ENCODE measurements at places on chromosomes 11 and 22. TPM values are rescaled to one million over a fixed set of nuclear protein-coding genes. Genes with fewer than 3 reads are reported as not detected.

DNA sequence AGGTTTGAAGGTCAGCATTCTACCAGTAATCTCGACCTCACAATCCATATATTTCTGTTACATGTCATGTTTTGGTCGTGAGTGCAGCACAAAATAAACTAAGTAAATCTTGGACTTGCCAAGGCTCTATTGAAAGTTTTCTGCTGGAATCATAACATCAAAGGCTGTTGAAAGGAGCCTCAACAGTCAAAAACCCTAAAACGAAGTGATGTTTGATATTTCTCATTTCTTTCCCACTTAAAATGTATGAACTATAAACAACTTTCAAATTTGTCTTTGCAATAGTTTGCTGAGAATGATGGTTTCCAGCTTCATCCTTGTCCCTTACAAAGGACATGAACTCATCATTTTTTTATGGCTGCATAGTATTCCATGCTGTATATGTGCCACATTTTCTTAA, 1118.5 kb downstream of the LRRC4C start:
- no peaks in the 10 kb centered on the region for H3K4me1 ChIP-seq
- no peaks in the 10 kb centered on the region for H3K36me3 ChIP-seq
- DNase-seq = no peak

GRCh38 chr11:117179048-117179999, 781 bp downstream of the SIDT2 start:
- H3K27me3 ChIP-seq = no peaks in the 10 kb centered on the region
- H3K4me1 ChIP-seq = peaks cover 32% of the 10 kb centered on the region
- DNase-seq = peak; percentile 56
- peaks cover 4% of the 10 kb centered on the region for H3K36me3 ChIP-seq
- peak overlapping the region; percentile 90 for H3K4me3 ChIP-seq
- H3K27ac ChIP-seq = peak overlapping the region; percentile 94

The CALCA gene
- not detected for total RNA-seq

The TEX54 gene
- not detected for total RNA-seq

GRCh38 chr22:26592421-26592891, 2.5 kb upstream of the TPST2 start:
- H3K4me1 ChIP-seq = no peaks in the 10 kb centered on the region
- DNase-seq = no peak
- H3K36me3 ChIP-seq = no peaks in the 10 kb centered on the region

The JAM3 gene
- total RNA-seq = 5.6 TPM

The TMEM151A gene
- total RNA-seq = 0.76 TPM

- H3K36me3 ChIP-seq = no peaks in the 10 kb centered on the region
- H3K4me1 ChIP-seq = no peaks in the 10 kb centered on the region
- no peak for DNase-seq
- no peaks in the 10 kb centered on the region for H3K27me3 ChIP-seq
- H3K4me3 ChIP-seq = no peak overlapping the region
Observed at GRCh38 chr11:118045191-118045590, 31.7 kb upstream of the TMPRSS4 start.

DNA sequence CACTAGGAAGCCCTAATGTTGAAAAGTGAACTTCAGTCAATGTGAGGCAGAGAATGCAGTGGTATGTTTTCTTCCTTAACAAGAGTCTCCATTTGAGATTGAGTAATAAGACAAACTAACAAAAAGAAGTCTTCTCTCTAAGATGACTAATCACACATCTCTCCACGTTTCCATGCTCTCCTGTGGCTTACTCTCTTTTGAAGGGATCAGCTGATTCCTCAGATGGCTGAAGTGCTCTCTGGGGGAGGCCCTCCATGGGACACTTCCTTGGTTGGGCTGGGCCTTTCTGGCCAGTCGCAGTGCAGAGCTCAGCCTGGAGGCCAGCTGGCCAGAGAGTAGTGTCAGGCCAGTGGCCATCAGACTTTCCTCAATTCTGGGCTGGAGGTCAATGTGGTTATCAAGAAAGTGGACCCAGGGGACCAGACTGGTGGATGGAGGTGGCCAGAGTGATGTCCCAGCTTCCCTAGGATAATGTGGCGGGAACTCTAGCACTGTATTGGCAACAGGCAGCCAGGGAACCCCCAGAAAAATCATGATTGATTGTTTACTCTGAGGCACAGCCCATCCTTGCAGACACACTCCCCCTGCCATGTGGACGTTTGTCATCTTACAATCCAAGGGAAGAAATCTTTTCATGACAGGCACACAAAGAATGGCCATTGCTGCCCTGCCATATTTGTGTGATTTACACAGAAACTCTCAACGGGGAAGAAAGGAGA, 14.5 kb downstream of the CSRP3 start:
- H3K4me3 ChIP-seq = no peak overlapping the region
- no peaks in the 10 kb centered on the region for H3K27me3 ChIP-seq
- DNase-seq = no peak
- no peaks in the 10 kb centered on the region for H3K36me3 ChIP-seq
- H3K4me1 ChIP-seq = no peaks in the 10 kb centered on the region

GRCh38 chr11:76361374-76361773, 19.6 kb downstream of the THAP12 start:
- DNase-seq = no peak
- no peaks in the 10 kb centered on the region for H3K36me3 ChIP-seq
- no peaks in the 10 kb centered on the region for H3K27me3 ChIP-seq
- H3K27ac ChIP-seq = no peak overlapping the region
- no peak overlapping the region for H3K4me3 ChIP-seq
- peaks cover 20% of the 10 kb centered on the region for H3K4me1 ChIP-seq

DNA sequence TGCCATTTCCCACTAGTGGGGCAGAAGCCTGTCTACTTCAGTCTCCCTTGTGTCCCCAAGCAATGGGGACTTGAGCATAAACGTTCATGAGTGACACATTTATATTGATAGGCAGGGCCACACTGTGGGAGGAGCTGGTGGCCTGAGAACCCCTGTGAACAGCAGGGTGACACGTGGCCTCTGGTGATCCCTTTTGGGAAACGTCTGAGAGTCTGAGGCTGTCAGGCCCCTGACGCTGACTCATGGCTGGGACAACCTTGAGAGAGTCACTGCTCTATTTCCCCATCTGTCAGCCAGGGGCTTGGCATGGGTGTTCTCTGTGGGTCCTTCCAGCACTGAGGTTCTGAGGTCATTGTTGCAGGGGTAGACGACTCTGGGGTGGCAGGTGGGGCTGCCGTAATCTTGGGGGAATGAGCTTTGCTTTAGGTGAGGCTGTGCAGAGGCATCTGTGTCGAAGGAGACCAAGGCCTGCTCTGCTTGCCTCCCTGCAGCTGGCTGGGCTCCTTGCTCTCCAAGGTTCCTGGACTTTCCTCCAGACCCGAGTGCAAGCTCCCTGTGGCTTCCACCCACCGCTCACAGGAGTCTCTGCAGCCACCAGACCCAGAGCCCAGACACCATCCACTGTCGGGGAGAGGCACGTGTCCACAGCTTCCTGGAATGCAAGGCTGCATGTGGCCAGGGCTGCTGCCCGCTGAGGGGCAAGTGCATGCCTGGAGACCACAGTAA, 54.7 kb downstream of the SMIM38 start:
- H3K4me1 ChIP-seq = no peaks in the 10 kb centered on the region
- H3K27me3 ChIP-seq = no peaks in the 10 kb centered on the region
- no peaks in the 10 kb centered on the region for H3K36me3 ChIP-seq
- H3K4me3 ChIP-seq = no peak overlapping the region
- peak; percentile 37 for DNase-seq
- H3K27ac ChIP-seq = no peak overlapping the region

- DNase-seq = no peak
- H3K36me3 ChIP-seq = no peaks in the 10 kb centered on the region
- H3K4me3 ChIP-seq = no peak overlapping the region
- H3K27ac ChIP-seq = no peak overlapping the region
- H3K27me3 ChIP-seq = no peaks in the 10 kb centered on the region
Observed at GRCh38 chr11:45052361-45052760, 94.1 kb upstream of the PRDM11 start.

The GPR83 gene
- total RNA-seq = not detected

DNA sequence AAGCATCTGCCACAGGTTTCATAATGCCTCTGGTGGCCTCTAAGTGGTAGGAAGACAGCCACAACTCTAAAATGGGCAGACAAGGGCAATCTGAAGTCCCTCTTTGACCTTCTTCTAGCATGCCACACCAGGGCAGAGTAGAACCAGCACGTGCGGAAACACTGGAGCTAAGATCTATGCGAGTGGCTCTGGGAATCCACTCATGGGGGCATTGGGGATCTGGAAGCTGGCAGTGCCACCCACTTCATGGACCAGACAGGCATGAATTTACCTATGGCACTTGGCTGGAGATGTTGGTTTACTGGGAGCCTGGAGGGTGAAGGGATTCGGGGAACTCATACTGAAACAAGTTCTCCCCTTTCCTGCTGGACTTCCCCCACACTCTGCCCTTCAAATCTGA, 337.4 kb downstream of the MIAT start:
- H3K27me3 ChIP-seq = no peaks in the 10 kb centered on the region
- no peak overlapping the region for H3K27ac ChIP-seq
- no peak overlapping the region for H3K4me3 ChIP-seq
- peaks cover 7% of the 10 kb centered on the region for H3K4me1 ChIP-seq
- no peak for DNase-seq

DNA sequence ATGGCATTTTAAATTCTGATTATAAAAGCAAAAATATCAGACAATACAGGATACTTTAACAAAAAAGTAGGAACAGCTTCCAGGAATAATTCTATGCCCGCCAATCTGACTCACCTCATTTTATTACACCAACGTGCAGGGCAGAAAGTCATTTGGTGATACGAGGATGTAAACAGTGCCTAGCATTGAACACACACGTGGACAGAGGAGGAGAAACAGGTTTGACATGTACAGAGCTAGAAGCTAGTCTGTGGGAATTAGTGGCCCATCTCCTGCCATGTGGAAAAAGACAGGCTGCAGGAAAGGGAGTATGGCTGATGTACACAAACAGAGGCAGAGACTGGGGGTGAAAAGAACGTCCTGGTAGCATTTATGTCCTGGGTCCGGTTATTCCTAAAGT, 9.0 kb upstream of the SPINDOC start:
- no peaks in the 10 kb centered on the region for H3K27me3 ChIP-seq
- no peak for DNase-seq
- no peaks in the 10 kb centered on the region for H3K4me1 ChIP-seq
- no peaks in the 10 kb centered on the region for H3K36me3 ChIP-seq

DNA sequence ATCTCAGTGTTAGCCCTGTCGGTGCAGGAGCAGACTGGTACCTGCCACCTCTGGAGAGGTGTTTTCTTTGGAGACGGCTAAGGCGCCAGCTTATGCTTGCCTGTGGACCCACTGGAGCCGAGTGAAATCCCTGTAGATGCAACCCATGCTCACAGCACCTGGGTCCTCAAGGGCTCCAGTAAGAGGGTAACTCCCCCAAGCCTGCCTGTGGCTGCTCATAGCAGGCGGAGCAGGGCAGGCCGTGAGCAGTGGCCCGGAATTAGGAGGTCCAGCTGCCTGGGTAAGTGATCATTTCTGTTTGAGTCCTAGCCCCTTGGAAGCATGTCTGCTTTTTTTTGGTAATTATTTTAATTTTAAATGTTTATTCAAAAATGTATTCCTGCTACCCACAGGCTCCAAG, 43.8 kb downstream of the NAT10 start:
- H3K36me3 ChIP-seq = peaks cover 23% of the 10 kb centered on the region
- DNase-seq = no peak
- no peak overlapping the region for H3K27ac ChIP-seq
- H3K27me3 ChIP-seq = no peaks in the 10 kb centered on the region

DNA sequence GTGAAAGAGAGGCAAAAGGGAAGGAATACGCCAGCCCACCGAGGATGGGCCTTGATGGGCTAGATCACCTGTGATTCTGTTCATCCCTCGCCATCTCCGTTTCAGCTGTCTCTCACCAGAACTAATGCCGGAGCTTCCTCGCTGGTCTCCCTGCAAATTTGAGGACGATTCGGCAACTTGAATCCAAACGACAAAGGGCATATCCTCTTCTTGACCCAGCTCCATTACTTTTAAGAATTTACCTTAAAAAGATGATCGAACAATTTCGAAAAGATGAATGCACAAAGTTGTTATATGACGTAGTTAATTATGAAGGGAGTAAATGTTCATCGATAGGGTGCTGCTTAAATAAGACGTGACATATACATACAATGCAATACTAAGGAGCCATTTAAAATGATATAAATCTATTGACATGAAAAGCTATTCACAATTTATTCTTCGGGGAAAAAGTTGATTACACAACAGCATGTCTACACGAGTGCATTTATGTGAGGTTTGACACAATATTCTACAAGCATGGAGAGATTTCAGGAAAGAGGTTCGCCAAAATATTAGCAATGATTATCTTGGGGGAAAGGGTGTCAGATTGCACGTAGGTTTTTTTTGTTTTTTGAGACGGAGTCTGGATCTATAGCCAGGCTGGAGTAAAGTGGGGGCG, 937 bp upstream of the FAM168A start:
- DNase-seq = no peak
- H3K4me1 ChIP-seq = no peaks in the 10 kb centered on the region
- H3K4me3 ChIP-seq = peak overlapping the region; percentile 82

DNA sequence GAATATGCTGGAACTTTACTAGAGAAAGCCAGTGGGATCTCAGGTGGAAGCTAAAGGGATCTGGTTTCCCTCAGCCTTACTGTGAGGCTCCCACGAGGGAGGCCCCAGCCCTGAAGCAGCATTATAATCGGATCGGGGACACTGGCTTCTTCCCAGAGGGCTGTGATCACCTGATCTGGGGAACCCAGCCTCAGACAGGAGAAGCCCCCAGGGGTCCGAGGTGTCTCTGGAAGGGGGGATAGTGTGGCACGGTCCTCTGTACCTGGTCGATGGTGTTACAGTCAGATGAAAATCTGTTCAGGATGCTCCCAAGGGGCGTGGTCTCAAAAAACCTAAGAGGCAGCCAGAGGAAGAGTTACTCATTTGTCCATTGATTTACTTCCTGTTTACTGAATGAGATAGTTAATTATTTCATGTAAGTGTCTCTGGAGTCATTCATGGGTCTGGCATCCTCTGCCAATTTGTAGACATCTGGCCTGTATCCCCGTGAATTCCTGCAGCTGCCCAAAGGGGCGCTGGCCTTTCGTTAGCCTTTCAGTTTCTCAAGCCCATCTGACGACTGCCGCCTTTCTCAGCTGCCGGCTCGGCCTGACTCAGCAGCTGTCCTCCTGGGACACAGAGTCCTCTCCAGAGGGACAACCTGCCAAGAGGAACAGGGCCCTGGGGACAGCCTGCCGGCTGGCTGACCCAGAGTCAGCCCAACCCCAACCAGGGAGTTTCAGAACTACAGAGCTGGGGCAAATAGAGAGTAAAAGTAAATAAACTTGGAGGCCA, 17.0 kb upstream of the KCNJ11 start:
- DNase-seq = peak; percentile 95
- H3K27ac ChIP-seq = peak overlapping the region; percentile 80
- no peaks in the 10 kb centered on the region for H3K36me3 ChIP-seq
- H3K27me3 ChIP-seq = no peaks in the 10 kb centered on the region
- H3K4me1 ChIP-seq = peaks cover 13% of the 10 kb centered on the region
- no peak overlapping the region for H3K4me3 ChIP-seq

DNA sequence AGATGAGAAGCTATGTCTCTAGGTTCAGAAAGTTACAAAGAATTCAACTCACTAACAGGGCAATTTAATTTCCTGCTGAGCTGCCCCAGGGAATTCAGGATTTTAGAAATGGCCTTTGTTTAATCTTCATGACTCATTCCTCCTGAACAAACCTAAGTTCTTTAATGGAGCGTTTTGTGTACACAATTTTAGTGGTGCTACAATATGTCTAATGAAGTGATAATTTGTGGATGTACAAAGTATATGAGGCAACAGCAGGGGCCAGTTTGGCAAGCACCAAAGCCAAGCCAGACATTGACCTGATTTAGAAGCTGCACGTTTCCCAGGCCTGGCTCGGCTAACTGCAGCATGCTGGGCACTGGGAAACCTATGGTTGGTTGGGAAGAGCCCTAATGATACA, 34.4 kb upstream of the HEPHL1 start:
- DNase-seq = peak; percentile 52
- H3K27ac ChIP-seq = no peak overlapping the region
- H3K4me1 ChIP-seq = peaks cover 7% of the 10 kb centered on the region
- H3K27me3 ChIP-seq = no peaks in the 10 kb centered on the region
- no peak overlapping the region for H3K4me3 ChIP-seq
- H3K36me3 ChIP-seq = no peaks in the 10 kb centered on the region

Measured in pancreas (tissue), 10 donors.